ENCODE measurements at places on chromosomes 5 and 9.
A peak's percentile ranks its signal among the peaks of the same experiment; 100 is the strongest.

DNA sequence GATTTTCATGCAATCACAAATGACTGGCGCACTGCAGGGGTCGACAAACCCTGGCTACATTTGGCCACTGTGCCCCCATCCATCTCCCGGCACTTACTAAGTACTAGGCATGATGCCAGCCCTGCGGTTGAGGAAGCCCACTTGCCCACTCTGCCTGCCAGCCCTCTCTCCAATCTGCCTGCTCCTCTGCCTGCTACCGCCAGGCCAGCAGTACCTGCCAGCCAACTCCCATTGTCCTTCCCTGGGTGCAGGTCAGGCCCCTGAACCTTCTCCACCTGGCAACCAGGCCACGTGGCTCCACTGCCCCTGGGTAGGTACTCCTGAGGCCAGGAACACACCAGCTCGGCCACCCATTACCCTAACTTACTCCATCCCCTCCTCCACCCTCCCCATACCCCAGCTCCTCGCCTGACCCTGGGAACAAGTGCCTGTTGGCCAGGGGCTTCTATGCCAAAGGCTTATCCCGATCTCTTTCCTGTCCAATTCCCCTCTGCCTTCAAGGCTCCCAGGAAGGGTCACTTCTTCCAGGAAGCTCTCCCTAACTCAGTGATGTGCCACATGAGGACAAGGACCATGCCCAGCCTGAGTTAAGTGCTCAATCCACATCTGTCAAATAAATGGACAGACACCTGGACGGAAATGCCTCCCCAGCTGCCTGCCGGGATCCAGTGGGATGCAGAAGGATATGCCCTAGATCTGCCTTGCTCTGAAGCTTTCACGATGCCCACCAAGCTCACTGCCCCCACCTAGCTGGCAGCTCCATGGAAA is 6.6 kb downstream of the EEIG1 start:
- DNase-seq = no peak

- DNase-seq = no peak
Observed at GRCh38 chr9:105447386-105447813, 434 bp upstream of the FSD1L start.

DNA sequence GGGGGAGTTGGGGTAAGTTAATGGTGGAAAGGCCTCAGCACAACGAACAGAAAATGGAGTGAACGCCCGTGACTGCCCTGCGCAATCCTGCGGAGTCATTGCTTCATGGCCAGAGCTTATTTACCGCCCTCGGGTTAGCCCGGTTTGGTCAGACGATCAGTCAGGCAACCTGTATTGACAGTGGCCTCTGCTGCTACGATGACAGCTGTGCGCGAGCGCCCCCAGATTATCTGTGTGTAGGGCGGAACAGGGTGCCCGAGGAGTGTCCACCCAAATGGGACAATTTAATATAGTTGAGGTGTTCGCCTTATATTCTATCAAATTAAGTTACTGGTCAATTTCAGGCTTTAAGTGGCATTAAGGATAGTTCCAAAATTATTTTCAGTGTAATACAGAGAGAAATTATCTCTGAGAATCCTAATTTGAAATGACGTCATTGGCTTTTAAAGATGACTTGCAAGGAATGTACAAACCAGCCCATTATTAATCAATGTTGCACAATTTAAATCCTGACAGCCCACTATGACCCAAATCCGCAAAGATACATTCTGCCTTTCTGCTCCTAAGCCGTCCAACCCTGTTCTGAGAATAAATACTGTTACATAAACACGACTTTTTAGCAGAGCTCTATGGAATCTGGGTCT is 879 bp upstream of the UBQLN1 start:
- peak; percentile 58 for DNase-seq

GRCh38 chr5:15079566-15079965 is 208.0 kb upstream of the ANKH start:
- no peak for DNase-seq

Data from CD4-positive, alpha-beta T cell treated with Interleukin-2 at 100 ng/mL for 4 hours (primary cell).